ENCODE measurements at places on chromosomes 3 and 15. TPM values are rescaled to one million over a fixed set of nuclear protein-coding genes. Genes with fewer than 3 reads are reported as not detected.

The ADAMTS17 gene
- 0.59 TPM for total RNA-seq

The NR1I2 gene
- not detected for total RNA-seq

The NRROS gene
- 40.3 TPM for total RNA-seq

The STRIT1 gene
- not detected for total RNA-seq

The SUCNR1 gene
- total RNA-seq: not detected

The CORO2B gene
- total RNA-seq: not detected

DNA sequence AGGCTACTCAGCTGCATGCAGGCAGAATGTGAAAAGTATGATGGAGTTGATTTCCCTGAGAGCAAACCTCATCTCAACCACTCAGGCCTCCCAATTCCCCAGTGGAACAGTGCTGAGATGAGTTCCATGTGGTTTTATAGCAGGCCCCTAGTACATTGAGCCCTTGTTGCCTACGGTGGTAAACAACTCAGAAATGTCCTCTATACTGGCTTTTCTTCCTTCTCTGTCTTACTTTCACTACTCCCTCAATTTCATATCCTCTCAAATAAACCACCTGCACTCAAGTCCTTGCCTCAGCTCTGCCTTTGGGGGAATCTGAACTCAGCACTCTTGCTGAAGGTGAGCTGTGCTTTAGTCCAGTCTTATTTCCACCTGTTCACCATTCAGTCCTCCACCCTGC, 399.9 kb downstream of the PDCD6IP start:
- no peak overlapping the region for H3K27ac ChIP-seq
- no peaks in the 10 kb centered on the region for H3K36me3 ChIP-seq
- H3K4me3 ChIP-seq: no peak overlapping the region
- DNase-seq: no peak

- H3K4me3 ChIP-seq: peak overlapping the region; percentile 90
- H3K27ac ChIP-seq: peak overlapping the region; percentile 99
- H3K36me3 ChIP-seq: peaks cover 4% of the 10 kb centered on the region
These were observed 421 bp downstream of the KLHL18 start for GRCh38 chr3:47283193-47283537.

- H3K27ac ChIP-seq: no peak overlapping the region
- no peak overlapping the region for H3K4me3 ChIP-seq
- H3K4me1 ChIP-seq: no peaks in the 10 kb centered on the region
- no peak for DNase-seq
- no peaks in the 10 kb centered on the region for H3K36me3 ChIP-seq
These were observed 424.8 kb upstream of the TPM1 start for GRCh38 chr15:62617741-62618140.

- no peaks in the 10 kb centered on the region for H3K36me3 ChIP-seq
- H3K4me1 ChIP-seq: no peaks in the 10 kb centered on the region
- no peak overlapping the region for H3K4me3 ChIP-seq
- no peaks in the 10 kb centered on the region for H3K27me3 ChIP-seq
These were observed 134.3 kb downstream of the TIGIT start for GRCh38 chr3:114428044-114428595.

DNA sequence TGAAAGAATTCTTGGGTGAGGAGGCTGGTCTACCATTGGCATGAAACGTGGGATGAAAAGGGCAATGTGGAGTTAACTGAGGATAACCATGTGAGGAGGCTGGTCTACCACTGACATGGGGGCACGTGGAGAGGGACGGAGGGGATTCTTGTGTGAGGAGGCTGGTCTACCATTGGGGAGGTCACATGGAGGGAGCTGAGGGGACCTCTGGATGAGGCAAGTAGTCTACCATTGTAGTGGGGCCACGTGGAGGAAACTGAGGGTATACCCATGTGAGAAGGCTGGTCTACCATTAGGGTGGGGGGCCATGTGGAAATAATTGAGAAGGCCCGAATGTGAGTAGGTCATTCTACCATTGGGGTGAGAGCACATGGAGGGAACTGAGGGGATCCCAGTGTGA, 154.1 kb downstream of the FBLN2 start:
- no peak for DNase-seq
- H3K4me3 ChIP-seq: no peak overlapping the region
- no peak overlapping the region for H3K27ac ChIP-seq
- no peaks in the 10 kb centered on the region for H3K36me3 ChIP-seq
- H3K27me3 ChIP-seq: peaks cover 29% of the 10 kb centered on the region

DNA sequence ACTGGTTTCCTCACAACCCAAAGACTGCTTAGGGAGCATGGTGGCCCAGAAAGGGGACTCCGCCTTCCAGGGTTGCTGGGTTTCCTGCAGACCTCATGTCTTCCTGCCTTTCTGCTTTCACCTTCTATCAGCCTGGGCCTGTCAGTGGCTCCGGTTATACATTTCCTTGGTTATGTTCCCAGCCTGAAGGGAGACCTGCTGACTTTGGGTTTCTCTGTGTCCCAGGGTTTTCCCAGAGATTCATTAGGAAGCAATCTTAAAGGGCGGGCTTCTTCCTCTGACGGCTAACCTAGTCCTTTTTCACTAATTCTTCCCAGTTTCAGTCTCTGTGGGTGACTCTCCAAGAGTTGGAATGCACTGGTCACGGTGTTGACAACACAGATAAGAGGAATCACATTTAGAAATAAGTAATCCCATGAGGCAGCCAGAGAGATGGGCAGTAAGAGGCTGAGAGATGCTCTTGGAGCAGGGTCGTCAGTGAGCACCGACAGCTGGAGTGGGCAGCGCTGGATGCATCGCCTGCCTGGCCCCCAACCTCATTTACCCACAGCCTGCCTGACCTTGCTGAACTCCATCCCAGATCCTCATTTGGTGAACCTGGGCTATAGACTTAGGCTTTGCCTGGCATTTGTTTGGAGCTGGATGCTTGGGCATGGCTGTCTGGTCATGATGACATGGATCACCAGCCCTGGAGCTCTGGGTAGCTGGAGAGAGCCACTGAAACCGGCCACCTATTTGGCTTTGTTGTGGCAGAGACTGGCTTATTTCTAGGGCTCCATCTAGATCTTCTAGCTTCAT, 10.0 kb upstream of the EHD4 start:
- H3K27ac ChIP-seq: no peak overlapping the region
- H3K4me1 ChIP-seq: no peaks in the 10 kb centered on the region
- H3K27me3 ChIP-seq: peaks cover 8% of the 10 kb centered on the region
- no peak overlapping the region for H3K4me3 ChIP-seq
- DNase-seq: no peak
- no peaks in the 10 kb centered on the region for H3K36me3 ChIP-seq

- no peak for DNase-seq
- H3K4me1 ChIP-seq: no peaks in the 10 kb centered on the region
- H3K27ac ChIP-seq: no peak overlapping the region
- H3K4me3 ChIP-seq: no peak overlapping the region
- no peaks in the 10 kb centered on the region for H3K36me3 ChIP-seq
These were observed 271.0 kb downstream of the GABRG3 start for GRCh38 chr15:27241943-27242342.

GRCh38 chr3:65714134-65714533, 324.6 kb downstream of the MAGI1 start:
- no peaks in the 10 kb centered on the region for H3K4me1 ChIP-seq
- no peak overlapping the region for H3K27ac ChIP-seq
- no peaks in the 10 kb centered on the region for H3K27me3 ChIP-seq
- no peak for DNase-seq
- no peak overlapping the region for H3K4me3 ChIP-seq

DNA sequence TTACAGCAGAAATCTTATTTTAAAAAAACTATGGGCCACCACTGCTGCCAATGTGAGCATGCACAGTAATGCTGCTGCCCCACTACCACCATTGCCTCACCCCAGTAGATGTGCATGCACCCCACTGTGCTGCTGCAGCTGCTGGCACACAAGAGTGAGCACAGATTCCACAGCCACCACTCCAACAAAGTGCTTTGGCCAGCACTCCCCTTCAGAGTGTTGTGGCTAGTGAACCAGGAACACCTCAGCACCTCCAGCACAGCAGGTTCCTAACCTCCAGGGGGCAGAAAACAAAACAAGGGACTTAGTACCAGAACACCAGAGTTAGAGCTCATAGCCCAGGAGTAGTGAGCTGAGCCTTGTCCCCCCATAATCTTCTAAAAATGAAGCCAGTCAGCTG, 629.6 kb downstream of the PYDC2 start:
- no peak for DNase-seq
- no peak overlapping the region for H3K4me3 ChIP-seq
- H3K36me3 ChIP-seq: peaks cover 11% of the 10 kb centered on the region
- H3K27me3 ChIP-seq: no peaks in the 10 kb centered on the region
- no peaks in the 10 kb centered on the region for H3K4me1 ChIP-seq

GRCh38 chr3:24539699-24540098, 45.0 kb upstream of the THRB start:
- no peak overlapping the region for H3K4me3 ChIP-seq
- no peaks in the 10 kb centered on the region for H3K36me3 ChIP-seq
